ENCODE measurements at places on chromosomes 2 and 18.
A peak's percentile ranks its signal among the peaks of the same experiment; 100 is the strongest.

- DNase-seq: no peak
These were observed 8.2 kb downstream of the FAM110C start for GRCh38 chr2:38155-38554.

DNA sequence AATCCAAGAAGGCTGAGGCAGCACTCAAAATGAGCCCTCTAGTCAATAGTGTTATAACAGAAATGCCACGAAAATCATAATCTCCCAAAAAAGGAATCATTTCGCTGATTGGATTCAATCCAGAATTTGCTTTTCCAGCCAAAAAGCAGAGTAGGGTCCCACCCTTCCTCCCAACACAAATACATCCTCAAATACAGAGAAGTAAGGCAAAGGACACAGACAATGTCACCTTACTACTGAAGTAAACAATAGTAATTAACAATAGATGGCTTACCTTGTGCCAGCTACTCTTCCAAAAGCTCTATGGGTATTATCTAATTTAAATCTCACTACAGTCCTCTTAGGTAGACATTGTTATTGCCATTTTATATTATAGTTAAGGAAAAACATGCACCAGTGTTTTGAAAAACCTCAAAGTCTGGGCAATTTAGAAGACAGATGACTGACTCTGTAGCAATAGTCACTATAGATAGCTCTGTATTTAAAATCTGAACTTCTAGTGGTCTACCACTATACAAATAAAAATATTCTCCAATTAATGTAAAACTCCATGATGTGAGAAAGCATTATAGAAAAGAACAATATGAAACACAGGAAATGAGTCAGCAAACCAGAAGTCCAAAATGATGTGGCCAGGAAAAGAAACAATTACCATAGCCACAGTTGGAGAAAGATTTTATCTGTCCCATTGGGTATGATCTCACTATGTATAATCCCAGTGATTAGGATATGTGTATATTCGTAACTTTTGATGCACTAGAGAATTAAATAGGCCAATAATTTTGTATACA lies 305.0 kb upstream of the ERBB4 start:
- peak; percentile 35 for DNase-seq

DNA sequence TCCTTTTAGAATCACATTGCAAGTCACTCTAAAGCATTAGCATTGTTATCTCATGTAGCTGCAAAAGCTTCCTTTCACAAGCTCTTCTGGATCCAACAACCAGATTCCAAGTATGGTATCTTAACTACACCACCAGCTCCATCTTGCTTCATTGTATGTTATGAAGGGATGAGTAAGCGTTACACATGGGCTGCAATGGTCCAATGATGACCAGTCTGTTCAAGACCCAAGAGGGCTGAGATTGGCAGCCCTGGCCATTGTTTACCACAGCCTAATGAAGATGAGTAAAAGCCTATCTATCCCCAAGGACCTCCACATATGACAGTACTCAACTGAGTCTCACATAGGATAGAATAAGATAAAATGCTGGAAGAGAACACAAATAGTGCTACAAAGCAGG lies 6.3 kb downstream of the CFLAR start:
- no peak for DNase-seq

DNA sequence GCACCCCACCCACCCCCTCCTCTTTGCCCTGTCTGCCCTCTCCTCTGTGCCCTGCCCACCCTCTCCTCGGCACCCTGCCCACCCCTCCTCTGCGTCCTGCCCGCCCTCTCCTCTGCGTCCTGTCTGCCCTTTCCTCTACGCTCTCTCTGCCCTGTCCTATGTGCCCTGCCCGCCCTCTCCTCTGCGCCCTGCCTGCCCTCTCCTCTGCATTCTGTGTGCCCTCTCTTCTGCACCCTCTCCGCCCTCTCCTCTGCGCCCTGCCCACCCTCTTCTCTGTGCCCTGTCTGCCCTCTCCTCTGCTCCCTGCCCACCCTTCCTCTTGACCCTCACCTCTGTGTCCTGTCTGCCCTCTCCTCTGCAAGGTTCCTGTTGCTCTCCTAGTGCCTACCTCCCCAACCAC lies 233.6 kb downstream of the SMAD2 start:
- no peak for DNase-seq

DNA sequence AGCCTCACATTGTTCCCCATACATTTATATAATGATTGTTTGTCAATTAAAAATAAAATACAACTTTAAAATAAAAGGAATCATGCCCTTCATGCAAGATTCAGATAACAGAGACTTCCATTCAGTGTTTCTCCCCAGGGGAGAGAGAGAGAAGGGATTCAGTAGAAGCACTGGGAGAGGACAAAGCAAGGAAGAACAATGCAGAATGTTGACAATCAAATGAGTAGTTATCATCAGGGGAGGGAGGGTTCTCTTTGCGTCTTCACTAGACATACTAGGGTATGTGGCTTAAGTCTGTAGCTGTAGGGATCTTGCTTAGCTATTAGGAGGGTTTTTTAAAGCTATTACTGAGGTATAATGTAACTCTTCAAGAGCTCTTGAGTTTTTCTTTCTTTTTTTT lies 30.7 kb downstream of the FSHR start:
- no peak for DNase-seq

- no peak for DNase-seq
These were observed 12.2 kb upstream of the ALPK2 start for GRCh38 chr18:58640891-58641610.

DNA sequence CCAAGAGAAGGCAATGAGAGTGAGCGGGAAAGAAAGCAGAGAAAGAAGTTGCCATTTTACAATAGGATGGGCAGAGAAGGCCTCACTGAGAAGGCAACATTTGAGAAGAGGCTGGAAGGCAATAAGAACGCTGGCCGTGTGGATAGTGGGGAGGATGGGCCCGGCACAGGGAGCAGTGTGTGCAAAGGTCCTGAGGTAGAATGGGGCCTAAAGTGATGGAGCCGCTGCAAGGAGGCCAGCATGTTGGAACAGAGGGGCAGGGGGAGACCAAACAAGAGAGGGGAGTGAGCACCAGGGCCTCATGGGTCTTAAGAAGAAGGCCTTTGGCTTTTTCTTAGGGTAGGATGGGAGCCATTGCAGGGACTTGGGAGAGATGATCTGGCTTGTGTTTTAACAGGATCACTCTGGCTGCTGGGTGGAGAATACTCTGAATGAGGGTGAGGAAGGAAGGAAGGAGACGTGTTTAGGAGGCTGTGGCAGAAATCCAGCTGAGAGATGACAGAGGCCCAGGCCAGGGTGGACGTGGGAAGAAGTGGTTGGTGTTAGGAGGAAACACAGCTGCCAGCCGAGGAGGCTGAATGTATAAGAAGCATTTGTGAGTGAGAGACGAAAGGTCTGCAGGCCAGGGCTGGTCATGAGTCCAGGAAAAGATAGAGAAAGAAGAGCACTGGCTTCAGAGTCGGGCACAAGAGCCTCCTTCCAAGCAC lies 159.8 kb downstream of the KLHL29 start:
- DNase-seq: no peak

- DNase-seq: no peak
These were observed 247.1 kb upstream of the NT5C1B start for GRCh38 chr2:18836436-18836835.

GRCh38 chr18:48662011-48662661 lies 123.3 kb downstream of the CTIF start:
- no peak for DNase-seq

GRCh38 chr2:190599073-190599472 lies 49.8 kb upstream of the NAB1 start:
- no peak for DNase-seq

DNA sequence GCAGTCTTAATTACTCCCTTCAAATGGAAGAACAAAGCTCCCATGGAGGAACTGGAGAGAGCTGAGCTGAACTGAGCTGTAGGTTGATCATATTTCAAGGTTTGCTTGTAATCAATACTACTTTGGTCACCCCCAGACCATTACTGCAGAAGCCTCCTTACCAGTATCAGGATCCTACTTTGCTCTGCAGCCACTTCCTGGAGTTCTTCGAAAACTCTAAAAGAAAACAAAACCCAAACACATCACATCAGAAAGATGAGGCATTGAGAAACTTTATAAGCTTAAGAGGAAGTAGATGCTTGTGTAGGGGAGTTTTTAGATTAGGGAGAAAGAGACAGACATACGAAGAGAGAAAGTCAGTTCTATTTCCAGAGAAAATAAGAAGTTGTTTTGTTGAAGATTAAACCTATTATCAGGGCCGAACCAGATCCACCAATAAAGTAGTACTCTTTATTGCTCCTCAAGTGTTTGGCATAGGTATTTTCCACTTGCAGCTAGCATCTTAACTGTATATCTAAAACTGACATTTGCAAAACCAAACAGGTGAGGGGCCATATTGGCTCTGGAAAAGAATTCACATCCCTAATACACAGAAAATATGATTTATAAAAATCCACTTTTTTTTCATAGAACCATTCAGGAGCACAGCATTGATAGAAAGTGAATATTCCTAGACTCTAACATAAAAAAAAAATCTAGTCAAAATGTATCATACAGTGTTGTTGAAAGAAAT lies 166.9 kb upstream of the KLF7 start:
- DNase-seq: peak; percentile 59

DNA sequence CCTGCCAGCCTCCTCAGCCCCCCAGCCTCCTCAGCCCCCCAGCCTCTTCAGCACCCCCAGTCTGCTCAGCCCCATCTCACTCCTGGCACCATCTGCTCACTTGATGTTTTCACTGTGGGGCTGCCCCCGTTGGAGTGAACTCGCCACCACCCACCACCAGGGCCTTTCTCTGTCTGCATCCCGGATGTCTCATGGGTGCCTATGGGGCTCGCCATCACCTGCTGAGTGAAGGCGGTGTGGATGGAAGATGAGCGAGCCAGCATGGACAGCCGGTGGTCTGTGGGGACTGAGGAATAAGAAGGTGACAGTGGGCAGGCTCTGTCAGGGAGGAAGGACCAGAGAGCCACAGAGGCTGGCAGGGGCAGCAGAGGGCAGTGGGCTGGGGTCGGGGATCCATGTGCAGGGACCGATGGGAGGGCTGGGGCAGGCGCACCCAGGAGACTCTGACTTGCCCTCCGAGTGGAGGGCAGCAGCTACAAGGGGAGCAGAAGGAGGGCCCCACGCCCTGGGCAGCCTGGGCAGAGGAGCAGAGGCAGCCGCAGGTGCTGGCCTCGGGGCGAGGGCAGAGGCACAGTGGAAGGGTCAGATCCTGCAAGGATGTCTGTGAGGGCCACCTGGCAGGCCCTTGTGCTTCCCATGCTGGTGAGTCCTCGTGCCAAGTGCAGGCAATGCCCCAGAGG lies 74.7 kb upstream of the ODC1 start:
- no peak for DNase-seq

GRCh38 chr2:179422037-179422643 lies 157.5 kb upstream of the SESTD1 start:
- DNase-seq: peak; percentile 33

GRCh38 chr2:101753720-101754490 lies 56.4 kb downstream of the MAP4K4 start:
- no peak for DNase-seq

DNA sequence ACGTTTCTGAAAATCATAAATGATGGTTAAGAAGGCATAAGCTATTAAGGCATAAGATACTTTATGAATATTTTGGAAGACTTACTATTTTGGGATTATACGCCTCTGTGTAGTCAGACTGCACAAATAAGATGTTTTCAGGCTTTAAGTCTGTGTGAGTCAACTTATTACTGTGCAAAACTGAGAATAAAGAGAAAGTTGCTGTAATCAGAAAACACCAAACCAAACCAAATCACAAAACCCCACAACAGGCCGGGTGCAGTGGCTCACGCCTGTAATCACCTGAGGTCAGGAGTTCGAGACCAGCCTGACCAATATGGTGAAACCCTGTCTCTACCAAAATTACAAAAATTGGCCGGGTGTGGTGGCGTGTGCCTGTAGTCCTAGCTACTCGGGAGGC lies 7.7 kb downstream of the CLK1 start:
- no peak for DNase-seq

GRCh38 chr2:15795426-15795825 lies 144.9 kb upstream of the MYCN start:
- DNase-seq: no peak

- no peak for DNase-seq
These were observed 12.8 kb downstream of the DNAJB2 start for GRCh38 chr2:219291910-219292490.

DNA sequence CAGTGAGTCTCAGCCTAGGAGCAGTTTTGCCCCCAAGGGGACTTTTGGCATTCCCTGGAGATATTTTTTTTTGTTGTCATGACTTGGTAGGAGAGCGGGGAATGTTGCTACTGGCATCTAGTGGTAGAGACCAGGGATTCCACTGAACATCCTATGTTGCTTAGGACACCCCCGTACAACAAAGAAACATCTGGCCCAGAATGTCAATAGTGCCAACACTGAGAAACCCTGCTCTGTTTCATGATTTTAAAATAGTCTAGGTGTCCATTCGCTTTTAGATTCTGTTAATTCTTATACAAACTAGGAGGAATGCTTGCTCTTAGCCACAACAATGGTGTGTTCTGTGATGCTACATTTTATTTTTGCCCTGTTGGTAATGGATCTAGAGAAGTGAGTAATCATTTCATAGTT lies 225.8 kb upstream of the SIX3 start:
- no peak for DNase-seq

DNA sequence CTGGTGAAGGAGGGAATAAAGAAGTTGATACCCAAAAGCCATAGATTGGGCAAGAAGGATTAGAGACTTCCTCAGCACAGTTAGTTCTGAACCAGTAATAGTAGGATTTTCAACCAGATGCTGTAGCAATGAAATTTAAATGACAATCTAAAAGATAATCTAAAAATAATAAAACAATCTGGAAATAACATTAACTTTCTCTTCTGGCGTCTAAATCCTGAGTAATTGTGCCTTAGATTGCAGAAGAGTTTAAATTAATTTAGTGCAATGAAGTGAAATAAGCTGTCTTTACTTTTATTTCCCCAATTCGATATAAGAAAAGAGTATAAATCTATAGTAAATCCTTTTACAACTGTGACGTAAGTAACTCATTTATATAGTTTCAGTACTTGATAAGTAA lies 186.8 kb upstream of the DOK6 start:
- DNase-seq: no peak

DNA sequence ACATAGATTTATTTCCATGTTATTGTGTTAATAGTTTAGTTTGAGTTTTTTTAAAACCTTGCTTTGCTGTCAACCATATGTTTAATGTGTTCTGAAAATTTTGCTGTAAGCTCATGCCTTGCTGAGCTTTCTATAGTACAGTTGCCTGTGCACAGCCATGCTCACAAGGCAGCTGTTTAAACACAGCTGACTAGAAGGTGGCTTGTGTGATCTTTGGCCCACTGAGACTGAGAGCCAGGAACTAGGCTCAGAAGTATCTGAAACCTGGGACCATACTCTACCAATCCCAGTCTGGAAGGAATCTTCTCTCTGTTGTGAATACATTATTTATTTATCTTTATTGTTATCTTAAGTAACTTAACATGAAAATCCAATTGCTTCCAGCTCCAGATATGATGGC lies 350.5 kb downstream of the KIAA1328 start:
- no peak for DNase-seq

GRCh38 chr2:203732092-203732952 lies 25.9 kb downstream of the CD28 start:
- no peak for DNase-seq
